ENCODE measurements at places on chromosomes 2 and 18. TPM values are rescaled to one million over a fixed set of nuclear protein-coding genes. Genes with fewer than 3 reads are reported as not detected.

GRCh38 chr2:2294183-2294690 lies 36.8 kb downstream of the MYT1L start:
- DNase-seq, result no peak

GRCh38 chr2:96775160-96775559 lies 14.5 kb downstream of the CNNM4 start:
- no peak for DNase-seq

Gene PDIA6
- total RNA-seq, result 124 TPM

DNA sequence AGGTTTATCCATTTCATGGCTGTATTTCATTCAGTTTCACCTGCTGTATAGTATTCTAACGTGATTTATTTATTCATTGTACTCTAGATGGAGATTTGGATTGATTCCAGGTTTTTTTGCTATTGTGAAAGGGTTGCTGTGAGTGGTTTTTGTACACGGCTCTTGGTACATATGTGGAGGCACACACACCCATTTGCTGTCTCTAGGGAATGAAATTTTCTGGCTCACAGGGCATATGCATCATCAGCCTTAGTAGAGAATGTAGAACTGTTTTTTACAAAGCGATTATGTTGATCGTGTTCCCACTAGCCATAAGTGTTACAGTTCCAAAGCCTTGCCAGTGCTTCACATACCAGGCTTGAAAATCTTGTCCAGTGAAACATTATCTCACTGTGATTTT lies 5.1 kb downstream of the SPTBN1 start:
- DNase-seq, result no peak

DNA sequence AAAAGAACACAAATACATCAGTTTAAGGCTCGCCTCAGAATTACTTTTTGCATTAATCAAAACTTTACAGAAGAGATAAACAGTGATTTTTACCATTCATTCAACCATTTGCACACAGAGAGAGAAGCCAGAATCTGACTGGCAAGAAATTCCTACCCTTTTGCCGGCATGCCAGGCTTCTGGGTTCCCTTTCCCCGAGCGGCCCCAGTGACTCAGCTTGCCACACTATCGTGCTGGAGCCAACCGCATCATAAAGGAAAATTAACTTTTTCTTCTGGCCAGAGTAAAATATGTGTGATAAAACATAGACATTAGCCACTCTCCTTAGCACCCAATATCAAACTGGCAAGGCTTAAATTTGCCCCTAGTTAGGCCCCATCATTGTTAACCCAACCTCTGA lies 61.8 kb upstream of the IKZF2 start:
- no peak for DNase-seq

Measured in frontal cortex (tissue), 4 donors.